ENCODE measurements at places on chromosomes 2 and 18.

- no peak for DNase-seq
These were observed 51.7 kb downstream of the SUMO1 start for GRCh38 chr2:202186641-202187202.

- DNase-seq: no peak
These were observed 87.0 kb upstream of the ITGA6 start for GRCh38 chr2:172340394-172340793.

DNA sequence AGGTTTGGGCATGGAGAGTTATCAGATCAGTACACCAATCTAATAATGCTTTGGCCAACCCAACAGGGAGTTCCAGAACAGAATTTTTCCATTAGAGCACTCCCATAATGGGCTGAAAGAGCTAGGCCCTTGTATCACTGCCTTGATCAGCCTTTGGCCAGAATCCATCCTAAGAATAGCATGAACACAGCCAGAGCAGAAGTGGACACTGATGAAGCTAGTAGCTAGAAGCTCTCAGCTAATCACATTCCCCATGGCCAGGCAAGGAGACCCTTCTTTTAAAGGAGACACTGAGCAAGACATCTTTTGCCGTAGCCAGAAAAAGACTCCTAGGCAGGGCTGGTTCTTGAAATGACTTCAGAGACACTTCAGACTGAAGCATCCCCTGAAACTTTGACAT, 236.0 kb downstream of the RAD51AP2 start:
- no peak for DNase-seq

DNA sequence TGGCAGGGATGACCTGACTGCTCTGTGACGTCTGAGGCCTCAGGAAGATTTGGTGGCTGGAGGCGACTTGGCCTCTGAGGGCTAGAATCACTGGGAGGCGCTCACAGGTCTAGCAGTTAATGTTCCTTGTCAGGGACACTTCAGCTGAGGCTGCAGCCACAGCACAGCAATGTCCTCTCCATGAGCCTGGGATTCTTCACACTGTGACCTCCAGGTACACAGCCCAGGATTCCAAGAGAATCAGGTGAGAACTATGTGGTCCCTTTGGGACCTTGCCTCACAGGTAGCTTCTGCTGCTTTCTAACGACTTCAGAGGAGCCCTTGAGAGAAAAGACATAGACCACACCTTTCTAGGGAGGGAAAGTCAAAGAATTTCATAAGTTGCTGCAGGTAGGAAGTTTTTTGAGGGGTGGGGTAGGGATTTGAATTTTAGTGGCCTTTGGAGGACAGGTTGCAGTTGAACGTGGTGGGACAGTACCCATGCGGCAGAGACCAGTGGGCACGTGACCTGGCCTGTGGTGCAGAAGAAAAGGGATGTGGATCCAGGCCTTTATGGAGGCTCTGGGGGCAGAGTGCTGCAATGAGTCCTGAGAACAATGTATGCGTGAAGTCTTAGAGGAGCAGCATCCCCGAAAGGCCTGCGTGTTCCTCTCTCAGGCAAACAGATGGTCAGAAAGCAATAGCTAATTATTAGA, 86.2 kb downstream of the LYPD1 start:
- DNase-seq: no peak

DNA sequence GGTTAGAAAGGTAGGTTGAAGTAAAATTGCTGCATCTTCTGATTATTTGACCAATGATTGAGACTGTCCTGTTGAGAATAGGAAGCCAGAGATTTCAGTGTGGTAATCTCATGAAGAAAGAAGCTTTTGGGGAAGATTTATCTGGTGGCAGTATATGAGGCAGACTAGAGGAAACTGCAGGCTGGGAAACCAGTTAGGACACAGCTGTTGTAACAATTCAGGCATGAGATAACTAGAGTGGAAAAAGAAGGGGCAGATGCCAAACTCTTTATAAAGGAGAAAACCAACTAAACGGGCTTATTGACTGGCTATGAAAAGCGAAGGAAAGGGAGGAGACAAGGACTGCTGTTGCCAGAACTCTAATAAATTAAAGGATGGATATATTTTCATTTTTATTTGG, 155.6 kb downstream of the TTC27 start:
- DNase-seq: no peak

DNA sequence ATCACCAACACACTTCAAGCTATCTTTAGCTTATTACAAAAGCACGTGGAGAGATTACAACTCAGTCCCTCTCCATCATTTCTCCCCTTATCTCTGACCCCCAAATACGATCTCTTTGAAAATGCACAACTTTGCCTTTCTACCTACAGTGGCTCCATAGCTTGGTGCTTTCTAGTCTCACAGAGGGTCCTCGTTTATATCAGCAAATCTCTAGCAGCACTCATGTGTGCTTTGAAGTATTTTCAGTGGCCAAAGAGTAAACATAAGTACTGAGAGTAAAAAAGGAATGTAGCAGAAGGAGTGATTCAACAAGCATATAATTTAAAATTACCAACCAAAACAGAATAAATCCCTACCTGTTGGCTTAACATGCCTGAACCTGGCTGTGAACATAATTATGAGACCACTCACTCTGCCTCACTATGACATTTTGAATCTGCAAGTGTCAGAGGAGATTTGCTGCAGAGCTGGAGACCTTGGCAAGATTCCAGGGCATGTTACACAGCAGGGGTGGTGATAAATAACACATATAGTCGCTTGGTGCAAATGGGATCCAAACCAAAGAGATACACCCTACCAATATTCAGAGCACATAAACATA, 54.6 kb downstream of the LAMA3 start:
- no peak for DNase-seq

- no peak for DNase-seq
These were observed 41.4 kb downstream of the AOX1 start for GRCh38 chr2:200627110-200627770.

DNA sequence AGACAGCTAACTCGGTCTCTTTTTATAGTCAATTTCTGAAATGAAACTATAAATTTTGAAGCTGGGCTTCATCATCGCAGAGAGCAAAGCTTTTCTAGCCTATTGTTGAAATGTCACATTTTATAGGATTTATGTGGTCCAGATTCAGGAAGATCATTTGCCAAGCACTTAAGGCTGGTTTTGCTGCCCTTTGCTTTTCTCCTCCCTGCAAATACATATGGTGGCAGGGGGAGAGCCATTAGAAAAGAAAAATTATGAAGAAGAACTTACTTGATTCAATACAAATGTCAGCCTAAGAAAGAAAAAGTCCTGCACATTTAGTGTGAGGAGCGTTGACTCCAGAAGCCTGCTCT, 206.9 kb upstream of the NRP2 start:
- DNase-seq: no peak

- DNase-seq: no peak
These were observed 82.9 kb downstream of the POLR1A start for GRCh38 chr2:86022661-86023365.

DNA sequence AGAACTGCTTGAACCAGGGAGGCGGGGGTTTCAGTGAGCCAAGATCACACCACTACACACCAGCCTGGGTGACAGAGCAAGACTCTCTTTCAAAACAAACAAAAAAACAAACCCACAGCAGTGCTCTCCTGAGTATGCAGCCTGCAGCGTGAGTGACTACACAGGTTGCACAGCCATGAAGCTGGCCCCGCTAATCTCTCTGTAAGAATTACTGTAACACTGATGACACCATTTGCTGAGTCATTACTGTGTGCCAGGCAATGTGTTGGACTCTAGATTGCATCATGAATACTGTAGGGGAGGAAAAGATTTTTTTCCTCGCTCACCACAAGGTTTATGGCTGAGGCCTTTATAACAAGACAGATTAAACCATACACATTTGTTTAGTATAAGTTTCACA, 118.6 kb upstream of the ATP8B1 start:
- DNase-seq: no peak

DNA sequence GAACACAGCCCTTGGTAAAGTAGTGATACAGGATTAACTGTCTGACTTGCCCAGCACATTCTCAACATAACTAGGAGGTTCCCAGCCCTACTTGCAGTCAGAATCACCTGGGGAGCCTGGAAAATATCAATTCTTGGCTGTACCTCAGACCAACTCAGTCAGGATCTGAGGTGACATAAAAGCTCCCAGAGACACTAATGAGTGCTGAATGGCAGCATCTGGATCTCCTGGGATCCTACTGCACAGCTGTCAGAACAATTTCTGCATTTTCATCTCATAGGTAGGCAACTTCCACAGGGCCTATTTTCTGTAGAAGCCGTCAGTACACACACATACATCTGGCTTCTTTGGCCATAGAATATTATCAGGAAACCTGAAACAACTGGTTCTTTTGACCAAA, 138.8 kb downstream of the MYO5B start:
- no peak for DNase-seq

DNA sequence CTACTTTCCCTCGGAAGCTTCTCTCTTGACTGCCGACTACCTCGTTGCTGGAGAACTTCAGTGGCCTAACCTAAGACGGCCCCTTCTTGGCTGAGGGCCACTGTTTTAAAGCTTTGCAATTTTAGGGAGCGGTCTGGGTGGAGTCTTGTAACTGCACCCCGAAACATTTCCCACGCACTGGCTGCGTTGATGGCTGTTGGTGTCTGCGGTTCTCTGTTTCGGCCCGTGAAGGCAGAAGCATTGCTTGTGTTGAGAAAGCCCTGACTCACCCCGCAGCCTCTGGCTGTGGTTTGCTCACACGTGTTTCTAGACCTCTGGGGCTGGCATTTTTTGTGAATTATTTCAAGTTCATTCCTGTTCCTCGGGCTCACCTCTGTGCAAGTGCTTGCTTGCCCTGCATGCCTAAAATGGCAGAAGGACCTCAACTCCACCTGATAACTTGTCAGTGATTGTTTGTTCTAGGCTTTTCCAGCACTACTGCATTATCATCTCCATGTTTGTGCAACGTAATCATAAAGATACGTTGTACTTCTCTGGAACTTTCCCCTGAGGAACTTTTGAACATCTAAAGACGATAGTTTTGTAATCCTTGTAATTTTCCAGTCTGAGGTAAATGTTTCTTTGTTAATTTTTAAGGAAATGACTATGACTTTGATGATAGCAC, 94.2 kb upstream of the DLX2 start:
- DNase-seq: no peak

GRCh38 chr2:146251328-146251727, 1593.5 kb upstream of the ACVR2A start:
- no peak for DNase-seq

DNA sequence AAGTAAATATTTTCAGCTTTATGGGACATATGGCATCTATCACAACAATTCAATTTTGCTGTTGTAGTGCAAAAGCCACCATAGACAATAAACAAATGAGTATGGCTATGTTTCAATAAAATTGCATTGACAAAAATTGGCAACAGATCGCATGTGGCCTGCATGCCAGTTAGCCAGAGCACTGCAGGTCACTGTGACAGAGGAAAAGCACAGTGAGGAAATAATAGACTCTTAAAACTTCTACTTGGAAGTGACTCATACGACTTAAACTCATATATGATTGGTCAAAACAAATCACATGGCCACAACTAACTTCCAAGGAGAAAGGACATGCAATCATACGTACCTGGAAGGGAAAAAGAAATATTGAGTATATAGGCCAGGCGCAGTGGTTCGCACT, 44.4 kb downstream of the EXOC6B start:
- DNase-seq: no peak

- no peak for DNase-seq
These were observed 164.0 kb downstream of the TFCP2L1 start for GRCh38 chr2:121120991-121121390.

- no peak for DNase-seq
These were observed 52.0 kb downstream of the FEZ2 start for GRCh38 chr2:36545871-36546416.

GRCh38 chr2:142879151-142879550, 1.7 kb downstream of the KYNU start:
- DNase-seq: no peak

DNA sequence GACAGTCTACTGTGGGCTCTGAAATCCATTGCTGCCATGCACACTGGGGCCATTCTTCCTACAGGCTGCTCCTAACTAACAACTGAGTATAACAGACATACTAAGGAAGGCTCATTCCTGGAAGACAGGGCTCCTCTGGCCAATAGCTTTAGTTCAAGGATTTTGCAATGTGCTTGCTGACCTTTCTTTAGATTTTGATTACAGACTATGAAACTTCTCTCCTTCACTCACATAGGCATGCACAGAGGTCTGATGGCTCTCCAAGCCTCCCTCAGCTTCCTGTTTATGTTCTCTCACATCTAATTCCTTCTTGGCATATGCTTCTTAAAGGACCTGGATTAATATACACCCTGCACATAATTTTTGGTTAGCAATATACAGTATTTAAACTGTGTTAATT, 34.4 kb upstream of the ROCK1 start:
- no peak for DNase-seq

DNA sequence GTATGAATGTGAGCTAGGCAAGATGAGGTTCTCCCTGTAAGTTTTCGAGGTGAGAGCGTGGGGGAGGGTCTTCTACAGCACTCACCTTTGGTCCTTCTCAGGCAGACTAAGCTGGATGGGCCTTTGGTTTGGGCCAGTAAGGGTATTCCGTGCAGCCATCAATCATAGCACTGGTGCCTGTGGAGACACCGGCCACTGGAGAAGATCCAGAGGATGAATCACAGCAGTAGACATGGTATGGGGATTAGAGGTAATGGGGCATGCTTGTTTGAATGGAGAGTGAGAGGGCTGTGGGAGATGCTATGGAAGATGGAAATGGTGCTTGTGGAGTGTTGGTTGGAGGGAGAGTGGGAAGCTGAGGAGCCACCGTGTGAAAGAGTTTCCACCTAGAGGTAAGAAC, 16.1 kb downstream of the MAPRE3 start:
- DNase-seq: no peak

GRCh38 chr18:73752965-73753364, 394.7 kb downstream of the FBXO15 start:
- no peak for DNase-seq

DNA sequence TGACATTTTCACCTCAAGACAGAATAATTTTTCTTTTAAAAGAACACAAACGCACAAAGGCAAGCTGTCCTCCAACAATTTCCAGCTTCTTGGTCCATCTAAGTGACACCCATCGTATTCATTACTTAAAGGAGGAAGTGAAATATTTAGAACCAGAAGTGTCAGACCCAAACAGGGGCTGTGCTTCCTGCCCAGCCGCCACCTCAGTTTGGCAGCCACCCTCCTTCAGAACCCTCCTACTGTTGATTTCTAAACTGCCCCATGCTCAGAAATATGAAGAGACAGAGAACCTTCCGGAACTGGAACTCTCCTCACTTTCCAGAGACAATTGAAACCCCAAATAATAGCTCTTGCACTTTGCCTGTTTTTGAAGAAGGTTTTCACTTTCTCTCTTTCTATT, 734.8 kb upstream of the SALL3 start:
- no peak for DNase-seq

DNA sequence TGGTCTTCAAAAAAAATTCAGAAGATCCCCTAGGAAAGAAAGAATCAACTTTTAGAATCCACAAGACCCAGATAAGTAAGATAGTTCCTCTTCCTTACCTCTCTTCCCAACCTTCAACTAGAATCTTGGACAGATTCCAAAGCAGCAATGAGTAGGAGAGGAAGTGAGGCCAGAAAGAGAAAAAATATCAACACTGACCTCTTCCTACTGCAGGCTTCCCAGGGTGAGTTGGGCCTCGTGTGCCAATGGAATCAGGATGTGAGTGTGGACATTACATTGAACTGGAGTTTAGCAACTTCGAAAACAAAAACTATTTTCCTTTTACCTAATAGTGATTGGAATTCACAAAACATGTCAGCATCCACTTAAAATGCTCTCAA, 102.5 kb upstream of the PIEZO2 start:
- DNase-seq: no peak
